ENCODE measurements at places on chromosomes 1 and 21. TPM values are rescaled to one million over a fixed set of nuclear protein-coding genes. Genes with fewer than 3 reads are reported as not detected.

S100A5 gene
- total RNA-seq, result not detected

AMY1A gene
- total RNA-seq, result under 0.01 TPM

OR2M3 gene
- total RNA-seq, result not detected

DNA sequence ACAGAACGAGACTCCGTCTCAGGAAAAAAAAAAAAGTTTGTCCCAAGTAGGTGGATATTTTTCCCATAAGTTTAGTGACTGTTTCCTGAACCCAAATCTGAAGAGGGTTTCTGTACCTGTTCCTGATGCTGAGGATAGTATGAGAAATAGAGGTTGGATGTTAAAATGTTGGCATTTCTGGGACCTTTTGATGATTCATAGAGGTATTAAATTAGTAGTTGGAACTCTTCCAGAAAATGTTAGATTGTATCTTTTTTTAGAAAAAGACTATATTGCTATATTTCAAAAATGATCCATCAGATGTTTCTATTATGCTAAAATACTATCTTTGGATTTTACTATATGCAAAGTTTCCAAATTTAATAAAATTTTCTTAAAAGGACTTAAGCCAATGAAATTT, 2.9 kb upstream of the CENPL start:
- DNase-seq, result no peak

- peak; percentile 76 for DNase-seq
These were observed 345.2 kb upstream of the CAMK1G start for GRCh38 chr1:209238356-209238755.

DNA sequence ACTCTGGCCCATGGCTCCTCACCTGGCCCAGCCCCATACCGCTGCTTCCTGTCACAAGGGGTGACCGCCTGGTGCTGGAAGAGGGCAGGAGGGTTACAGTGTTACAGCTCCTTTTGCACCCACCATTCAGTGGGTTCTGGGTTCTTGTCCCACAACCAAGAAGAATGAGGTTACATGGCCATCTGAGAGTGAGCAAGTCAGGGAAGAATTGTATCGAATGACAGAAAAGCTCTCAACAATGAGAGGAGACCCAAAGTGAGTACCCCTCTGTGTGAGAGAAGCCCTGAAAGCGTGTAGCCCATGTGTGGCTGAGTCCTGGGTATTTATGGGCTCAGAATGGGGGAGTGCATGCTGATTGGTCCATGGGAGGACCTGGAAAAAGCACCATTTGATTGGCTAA, 888.5 kb downstream of the ADGRL2 start:
- DNase-seq, result no peak

DNA sequence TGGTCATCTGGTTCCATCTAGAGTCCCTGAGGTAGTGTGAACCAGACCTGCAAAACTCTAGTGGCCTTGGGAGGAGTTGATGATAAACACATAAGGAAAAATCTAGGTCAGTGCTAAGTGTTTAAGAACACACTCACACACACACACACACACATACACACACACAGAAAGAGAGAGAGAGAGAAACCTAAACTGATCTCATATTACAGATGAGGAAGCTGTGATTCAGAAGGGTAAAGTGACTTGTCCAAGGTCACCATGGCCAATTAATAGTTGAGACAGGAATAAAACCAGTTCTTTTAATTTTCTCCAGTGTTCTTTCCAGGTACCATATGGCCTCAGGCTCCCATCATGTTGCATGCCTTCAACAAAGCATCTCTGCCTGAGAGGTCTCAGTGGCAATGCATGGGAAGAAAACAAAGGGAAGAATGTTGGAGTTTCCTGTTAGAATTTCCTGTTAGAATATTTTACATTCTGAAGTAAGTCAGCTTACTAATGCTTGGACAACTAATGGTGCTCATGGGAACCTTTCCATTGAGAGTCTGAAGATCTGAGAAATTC, 77.3 kb upstream of the TSPAN2 start:
- DNase-seq, result peak; percentile 56

DNA sequence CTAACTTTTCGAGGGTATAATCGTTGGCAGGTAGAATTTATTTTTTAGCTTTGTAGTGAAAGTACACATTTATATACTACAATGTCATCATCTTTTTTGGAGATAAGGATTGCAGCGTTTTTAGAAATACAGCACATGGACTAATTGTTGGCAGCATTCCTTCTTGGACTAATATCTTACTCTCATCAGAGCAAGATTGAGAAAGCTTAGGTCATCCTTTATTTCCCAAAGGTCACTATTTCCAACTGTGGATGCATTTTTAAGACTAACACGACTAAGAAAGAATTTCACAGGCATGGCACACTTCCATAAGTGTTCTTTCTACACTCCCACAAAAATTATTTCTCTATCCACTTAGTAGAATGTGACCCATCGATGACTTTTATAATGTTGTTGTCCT, 732.3 kb downstream of the NCAM2 start:
- DNase-seq, result no peak

GRCh38 chr1:231252336-231252735, 11.3 kb downstream of the GNPAT start:
- no peak for DNase-seq
